ENCODE measurements at places on chromosomes 1 and 21.

- DNase-seq, result no peak
These were observed 975.7 kb upstream of the ADGRL4 start for GRCh38 chr1:79982211-79982610.

- no peak for DNase-seq
These were observed 8.8 kb upstream of the JAK1 start for GRCh38 chr1:64975127-64975526.

DNA sequence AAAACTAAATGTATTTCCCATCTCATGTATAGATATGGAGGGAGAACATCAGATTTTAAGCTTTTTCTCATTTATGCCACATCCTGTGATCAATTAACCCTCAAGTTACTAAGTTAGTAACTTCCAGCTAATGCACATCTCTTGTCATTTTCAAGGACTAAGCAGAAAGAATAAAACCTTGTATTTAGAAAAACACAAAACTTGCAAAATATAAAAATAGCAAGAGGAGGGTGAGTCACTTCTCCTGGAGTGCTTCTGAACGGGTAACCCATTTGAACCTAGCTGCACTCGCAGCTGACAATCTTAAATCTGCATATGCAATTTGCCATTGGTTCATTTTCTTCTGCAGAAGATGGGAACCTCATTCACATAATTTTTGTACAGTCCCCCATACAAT, 500.5 kb downstream of the SETD4 start:
- DNase-seq, result no peak

GRCh38 chr1:230892018-230892491, 23.7 kb upstream of the C1orf198 start:
- DNase-seq, result no peak

DNA sequence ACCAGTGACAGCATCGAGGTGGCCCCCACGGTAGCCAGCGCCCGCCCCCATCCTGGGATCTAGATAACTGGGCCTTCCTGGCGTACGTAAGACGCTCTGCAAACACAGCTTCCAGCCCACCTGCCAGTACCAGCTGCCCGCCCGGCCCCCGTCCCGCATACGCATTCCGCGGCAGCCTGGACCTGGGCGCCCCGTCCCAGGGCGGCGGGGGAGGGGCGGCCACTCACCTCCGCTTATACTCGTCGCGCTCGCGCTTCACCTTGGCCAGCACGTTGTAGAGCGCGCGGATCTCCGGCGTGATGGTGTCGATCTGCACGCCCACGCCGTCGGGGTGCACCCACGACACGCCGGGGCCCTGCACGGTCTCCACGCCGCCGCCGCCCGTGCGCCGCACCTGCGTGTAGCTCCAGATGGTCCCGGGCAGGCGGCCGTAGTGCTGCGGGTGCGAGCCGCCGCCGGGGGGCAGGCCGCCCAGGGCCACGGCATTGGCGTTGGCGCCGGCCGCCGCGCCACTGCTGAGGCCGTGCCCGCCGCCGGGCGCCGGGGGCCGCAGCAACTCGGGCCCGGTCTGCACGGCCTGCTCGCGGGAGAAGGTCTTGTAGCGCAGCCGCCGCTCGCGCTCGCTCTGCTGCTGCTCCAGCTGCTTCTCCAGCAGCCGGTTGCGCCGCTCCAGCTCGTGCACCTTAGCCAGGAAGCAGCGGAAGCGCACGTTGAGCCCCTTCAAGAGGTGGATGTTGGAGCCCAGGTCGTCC, 859 bp downstream of the IFFO2 start:
- peak; percentile 62 for DNase-seq

- no peak for DNase-seq
These were observed 21.4 kb upstream of the FMO1 start for GRCh38 chr1:171226747-171227370.

- no peak for DNase-seq
These were observed 69.3 kb downstream of the RPS6KA1 start for GRCh38 chr1:26598890-26599289.

GRCh38 chr1:152505083-152505482, 5.5 kb upstream of the LCE5A start:
- no peak for DNase-seq

DNA sequence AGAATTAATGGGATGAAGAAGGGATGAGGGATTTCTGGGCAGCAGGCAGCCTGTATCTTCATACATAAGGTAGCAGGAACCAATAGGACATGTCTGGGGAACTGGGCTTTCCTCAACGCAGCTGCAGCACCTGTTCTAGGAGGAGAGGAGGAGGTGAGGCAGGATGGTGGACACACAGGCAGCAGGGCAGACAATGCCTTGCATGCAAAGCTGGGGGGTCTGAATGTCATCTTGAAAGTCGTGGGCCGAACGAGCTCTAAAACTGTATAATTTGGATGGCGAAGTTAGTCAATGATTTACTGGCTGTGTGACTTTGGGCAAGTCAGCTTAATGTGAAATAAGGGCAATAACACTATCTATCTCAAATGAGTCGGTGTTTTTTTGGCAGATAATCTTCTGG, 124.4 kb downstream of the BEND5 start:
- no peak for DNase-seq

- DNase-seq, result no peak
These were observed 4.7 kb upstream of the FTCD start for GRCh38 chr21:46159841-46160656.

DNA sequence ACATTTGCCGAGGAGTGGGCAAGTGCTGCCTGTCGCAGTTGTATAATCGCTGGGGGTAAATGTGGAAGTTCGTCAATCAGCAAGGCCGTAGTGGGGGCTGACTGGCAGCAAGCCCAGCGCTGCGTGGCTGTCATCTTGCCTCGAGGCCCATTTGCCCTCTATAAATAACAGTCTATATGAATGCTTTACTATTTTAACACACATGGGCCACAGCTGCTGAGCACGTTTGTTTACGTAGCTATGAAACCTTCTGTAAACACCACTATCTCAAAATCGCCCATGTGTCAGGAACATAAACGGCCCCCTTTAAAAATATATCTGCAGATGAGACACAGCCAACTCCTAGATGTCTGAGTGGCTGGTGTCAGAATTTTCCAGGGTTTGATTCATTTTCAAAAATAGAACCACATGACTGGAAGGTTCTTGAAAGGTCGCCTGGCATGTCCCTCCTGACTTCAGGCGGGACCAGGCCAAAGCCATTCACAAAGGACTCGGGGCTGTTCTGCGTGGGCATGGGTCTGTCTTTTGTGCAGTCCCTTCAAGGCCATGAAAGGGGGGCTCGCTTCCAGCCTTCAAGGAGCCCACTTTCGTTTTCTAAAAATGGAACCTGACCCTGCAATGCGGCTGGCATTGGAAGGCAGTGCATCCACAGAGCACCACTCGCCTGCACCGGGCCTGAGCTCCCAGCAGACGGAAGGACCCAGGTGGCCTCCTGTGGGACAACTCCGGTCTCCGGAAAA, 205.5 kb downstream of the KCNJ6 start:
- DNase-seq, result no peak

DNA sequence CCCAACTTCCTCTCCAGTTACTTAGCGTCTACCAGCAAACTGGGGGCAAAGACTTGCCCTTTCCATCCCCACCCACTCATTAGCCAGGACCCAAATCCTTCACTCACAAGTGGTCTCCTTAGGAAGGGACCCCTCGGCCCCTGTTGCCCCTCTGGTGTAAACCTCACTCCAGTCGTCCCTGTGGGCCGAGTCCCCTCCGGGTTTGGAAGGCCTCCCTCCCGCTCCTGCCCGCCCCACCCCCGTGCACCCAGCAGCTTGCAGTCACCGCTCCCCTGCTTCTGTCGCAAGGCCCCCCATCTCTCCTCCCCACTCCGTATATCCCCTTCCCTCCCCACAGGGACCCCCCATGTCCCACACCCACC, 1.2 kb downstream of the EFHD2 start:
- DNase-seq, result no peak

GRCh38 chr1:235100194-235100772, 28.4 kb downstream of the TOMM20 start:
- no peak for DNase-seq

DNA sequence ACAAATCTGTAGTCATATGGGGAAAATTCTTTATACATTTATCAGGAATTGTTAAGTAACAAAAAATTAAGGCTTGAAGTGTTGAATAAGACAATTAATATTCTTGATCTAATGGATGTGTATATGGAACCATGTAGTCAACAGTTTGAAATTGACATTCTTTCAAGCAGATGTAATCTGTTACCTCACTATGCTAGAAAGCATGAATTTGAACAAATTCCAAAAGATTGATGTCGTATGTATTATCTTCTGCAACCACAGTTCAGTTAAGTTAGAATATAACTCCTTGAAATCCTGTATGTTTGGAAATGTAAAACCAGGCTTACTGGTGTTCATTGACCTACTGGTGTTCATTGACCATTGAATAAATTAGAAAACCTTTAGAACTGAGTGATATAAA, 16.1 kb downstream of the CCDC18 start:
- DNase-seq, result no peak

DNA sequence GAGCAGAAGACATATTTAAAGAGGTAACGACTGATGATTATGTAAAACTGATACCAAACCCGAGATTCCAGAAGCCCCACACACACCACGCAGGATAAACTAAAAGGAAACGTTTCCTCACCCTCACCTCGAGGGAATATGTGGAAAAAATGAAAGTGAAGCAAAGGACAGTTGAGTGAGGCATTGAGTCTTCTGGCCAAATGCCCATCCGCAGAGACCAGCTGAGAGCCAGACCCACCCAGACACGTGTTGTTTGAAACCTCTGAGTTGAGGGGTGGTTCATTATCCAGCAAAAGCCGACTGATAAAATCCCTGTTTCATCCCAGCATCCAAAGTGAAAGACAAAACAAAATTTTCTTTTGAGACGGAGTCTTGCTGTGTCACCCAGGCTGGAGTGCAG, 29.6 kb upstream of the PCBP3 start:
- no peak for DNase-seq

DNA sequence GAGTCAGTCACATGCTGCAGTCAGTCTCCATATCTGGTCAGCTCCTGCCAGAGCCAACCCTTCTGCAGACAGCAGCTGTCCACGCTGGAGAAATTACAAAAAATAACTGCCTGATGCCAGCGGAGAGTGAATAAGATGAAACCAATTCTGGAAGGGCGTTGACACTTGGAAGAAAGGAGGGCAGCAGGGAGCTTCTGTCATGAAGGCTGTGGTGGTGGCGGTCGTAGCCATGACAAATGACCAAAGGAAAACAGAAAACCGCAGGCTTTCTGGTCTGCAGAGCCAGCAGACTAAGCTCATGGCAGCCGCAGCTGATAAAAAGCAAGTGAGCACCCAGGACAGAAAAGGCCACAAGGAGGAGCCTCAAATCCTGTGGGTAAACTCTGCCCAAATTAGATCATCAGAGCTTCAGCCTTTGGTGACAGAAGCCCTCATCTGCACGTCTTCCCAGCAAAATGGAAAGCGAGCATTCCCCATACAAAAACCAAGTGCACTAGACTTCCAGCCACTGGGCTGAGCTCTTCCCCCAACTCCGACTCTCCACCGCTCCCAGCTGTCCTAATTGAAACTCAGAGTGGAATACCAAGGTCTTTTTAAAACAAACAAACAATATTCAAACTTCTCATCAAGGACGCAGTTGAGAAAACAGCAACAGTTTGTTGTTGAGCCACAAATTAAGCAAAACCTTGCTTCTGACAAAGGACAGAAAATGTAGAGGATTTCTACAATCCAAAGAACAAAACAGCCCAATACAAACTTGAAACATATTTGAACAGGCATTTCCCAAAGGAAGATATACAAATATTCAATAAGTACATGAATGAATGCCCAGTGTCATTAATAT, 28.7 kb downstream of the RSPH1 start:
- no peak for DNase-seq

DNA sequence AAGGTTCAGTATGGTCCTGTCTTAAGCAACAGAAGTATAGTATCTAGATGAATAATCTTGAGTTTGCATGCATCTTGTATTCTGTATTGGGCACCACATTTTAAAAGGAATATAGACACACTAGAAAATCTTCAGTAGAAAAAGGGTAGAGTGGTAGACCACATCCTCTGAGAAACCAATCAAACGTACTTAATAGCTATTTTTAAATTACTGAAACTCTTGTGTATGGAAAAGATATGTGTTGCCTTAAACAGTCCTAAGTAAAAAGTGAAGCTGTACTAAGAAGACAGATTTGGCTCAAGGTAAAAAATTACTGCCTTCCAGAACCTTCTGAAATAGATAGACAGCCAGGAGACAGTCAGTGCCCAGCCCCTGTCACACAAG, 3.1 kb downstream of the CTXND2 start:
- no peak for DNase-seq

DNA sequence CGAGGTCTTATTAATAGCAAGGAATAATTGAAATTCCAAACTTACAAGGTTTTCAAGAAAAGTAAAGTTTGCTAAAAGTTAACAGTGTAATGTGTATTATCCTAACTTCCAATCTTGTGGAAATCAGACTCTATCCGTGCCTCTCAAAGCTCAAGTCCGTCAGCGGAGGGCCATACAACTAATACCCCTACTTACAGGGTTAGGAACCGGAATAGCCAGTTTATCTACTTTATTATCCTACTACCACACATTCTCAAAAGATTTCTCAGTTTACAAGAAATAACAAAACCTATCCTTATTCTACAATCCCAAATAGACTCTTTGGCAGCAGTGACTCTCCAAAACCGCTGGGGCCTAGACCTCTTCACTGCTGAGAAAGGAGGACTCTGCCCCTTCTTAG, 457.8 kb downstream of the PTPRC start:
- DNase-seq, result no peak

GRCh38 chr1:66685265-66685664, 67.0 kb upstream of the DYNLT5 start:
- DNase-seq, result no peak

- no peak for DNase-seq
These were observed 3.8 kb upstream of the DMBX1 start for GRCh38 chr1:46485564-46486431.

DNA sequence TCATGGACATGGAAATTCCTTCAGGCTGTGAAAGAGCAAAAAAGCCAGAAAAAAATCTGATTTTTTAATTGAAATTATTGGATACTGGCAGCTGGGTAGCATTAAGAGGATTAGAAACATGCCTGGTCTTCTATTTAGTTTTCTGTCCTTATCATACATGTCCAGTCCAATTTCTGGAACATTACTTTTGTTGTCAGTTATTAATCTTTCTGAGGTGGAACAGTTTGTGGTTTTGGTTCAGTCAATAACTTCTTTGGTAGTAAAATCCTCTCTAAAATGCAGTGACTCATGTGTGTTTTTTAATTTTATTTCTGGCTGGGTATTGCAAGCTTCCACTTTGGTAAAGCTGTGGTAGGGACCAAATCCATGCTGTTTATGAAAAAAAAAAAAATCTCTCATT, 687.0 kb upstream of the ADGRL2 start:
- DNase-seq, result no peak

GRCh38 chr1:157106813-157107189, 7.2 kb upstream of the ETV3L start:
- no peak for DNase-seq

GRCh38 chr1:162951553-162952315, 90.8 kb upstream of the CCDC190 start:
- no peak for DNase-seq

- no peak for DNase-seq
These were observed 6.6 kb downstream of the PIGV start for GRCh38 chr1:26794391-26794790.

All from activated CD4-positive, alpha-beta T cell treated with anti-CD3 and anti-CD28 coated beads, Interleukin-2, amount 50 U/mL, for 4 hours (primary cell).